ENCODE measurements at places on chromosomes 16 and 17. TPM values are rescaled to one million over a fixed set of nuclear protein-coding genes. Genes with fewer than 3 reads are reported as not detected.

CNGB1 gene
- total RNA-seq = not detected

SRL gene
- not detected for total RNA-seq

TSPAN10 gene
- total RNA-seq = 0.22 TPM

PMFBP1 gene
- total RNA-seq = 1.2 TPM

NECAB2 gene
- not detected for total RNA-seq

ABCA10 gene
- 0.45 TPM for total RNA-seq

KAT7 gene
- 61.2 TPM for total RNA-seq

CHD9NB gene
- not detected for total RNA-seq

- no peak for DNase-seq
Observed at GRCh38 chr17:36923814-36924221, 13.5 kb upstream of the LHX1 start.

GRCh38 chr16:48602356-48603014 is 7.5 kb downstream of the N4BP1 start:
- DNase-seq = no peak

GRCh38 chr16:53358884-53359283 is 75.4 kb upstream of the RBL2 start:
- DNase-seq = no peak

GRCh38 chr17:79800325-79801155 is 3.7 kb upstream of the CBX8 start:
- DNase-seq = peak; percentile 87

DNA sequence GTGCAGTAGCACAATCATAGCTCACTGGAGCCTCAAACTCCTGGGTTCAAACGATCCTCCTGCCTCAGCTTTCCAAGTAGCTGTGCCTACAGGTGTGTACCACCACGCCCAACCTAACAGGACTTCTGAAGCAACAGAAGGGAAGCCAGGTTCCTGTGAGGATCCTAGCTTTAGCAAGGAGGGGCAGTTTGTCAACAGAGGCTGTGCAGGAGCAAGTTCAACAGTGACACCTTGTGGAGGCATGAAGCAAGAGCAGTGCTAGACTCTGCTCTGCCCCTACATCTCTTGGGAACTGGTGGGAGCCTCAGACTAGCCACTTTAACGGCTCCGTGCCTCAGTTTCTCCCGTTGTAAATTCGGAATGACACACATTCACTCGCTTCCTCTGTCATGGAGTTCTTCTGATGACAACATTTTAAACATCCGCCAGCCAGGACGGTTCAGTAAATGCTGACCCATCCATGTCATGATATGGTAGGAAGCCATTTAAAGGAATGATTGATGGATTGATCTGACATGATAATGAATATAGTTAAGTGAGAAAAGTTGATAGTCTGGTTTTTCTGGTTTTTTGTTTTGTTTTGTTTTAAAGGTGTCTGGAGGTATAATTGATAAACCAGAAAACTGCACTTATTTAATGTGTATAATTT is 218.7 kb downstream of the MRTFB start:
- peak; percentile 50 for DNase-seq

DNA sequence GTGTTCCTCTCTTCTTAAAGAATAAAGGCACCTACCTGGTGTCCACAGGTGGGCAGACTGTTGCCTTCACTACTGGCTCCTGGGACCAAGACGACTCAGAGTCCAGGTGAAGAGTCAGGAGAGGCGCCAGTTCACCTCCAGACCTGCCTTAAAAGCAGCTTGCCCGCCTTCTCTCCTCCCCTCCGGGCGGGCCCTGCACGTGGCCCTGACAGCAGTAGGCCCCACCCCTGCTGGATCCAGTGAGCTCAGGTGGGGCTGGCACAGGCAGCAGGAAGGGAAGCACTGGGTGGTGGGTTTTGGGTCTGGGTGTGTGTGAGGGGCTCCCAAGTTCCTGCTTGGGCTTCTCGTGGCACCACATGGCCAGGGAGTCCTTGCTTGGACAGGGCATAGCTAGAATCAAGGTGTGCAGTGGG is at the start of gene TNS4:
Gene TNS4 (minus strand): TSS at position 125 of the 413 bp plus-strand sequence. CDS start 5,198 bp downstream, outside the sequence.
- no peak for DNase-seq

GRCh38 chr16:71407731-71408130 is 34.1 kb downstream of the TLE7 start:
- no peak for DNase-seq

DNA sequence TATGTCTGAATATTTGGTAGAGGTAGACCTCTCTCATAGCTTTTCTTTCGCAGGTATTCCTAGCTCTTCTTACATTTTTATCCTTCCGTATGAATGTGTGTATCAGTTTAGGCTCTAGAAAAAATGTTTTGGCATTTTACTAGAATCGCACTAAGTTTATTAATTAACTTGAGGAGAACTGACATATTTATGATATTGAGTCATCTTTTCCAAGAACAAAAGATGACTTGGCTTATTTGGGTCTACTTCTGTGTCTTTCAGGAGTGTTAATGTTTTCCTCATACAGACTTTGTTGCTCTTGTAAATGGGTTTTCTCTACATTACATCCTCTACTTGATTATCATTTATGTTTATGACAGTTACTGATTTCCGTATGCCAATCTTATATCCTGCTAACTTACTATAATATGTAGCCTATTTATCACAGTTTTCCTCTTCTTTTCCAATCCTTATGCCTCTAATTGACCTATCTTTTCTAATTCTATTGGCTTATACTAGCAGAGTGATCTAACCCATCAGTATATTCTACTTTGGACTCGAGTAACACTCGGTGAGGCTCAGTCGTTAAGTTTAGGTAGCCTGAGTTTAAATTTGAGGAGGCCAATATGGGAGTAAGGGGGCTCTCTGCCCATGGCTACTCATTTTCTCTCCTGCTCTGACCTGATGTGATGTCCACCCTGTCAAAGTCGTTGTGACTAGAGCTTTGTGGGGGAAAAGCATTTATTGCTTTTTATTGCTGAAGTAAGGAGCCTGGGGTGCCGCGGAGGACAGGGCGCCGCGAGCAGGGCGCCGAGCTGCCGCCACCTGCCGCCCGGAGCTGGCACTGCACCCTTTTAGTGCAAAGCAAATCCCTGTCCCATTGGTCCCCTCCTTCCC is 20.0 kb downstream of the ST6GALNAC1 start:
- peak; percentile 83 for DNase-seq

DNA sequence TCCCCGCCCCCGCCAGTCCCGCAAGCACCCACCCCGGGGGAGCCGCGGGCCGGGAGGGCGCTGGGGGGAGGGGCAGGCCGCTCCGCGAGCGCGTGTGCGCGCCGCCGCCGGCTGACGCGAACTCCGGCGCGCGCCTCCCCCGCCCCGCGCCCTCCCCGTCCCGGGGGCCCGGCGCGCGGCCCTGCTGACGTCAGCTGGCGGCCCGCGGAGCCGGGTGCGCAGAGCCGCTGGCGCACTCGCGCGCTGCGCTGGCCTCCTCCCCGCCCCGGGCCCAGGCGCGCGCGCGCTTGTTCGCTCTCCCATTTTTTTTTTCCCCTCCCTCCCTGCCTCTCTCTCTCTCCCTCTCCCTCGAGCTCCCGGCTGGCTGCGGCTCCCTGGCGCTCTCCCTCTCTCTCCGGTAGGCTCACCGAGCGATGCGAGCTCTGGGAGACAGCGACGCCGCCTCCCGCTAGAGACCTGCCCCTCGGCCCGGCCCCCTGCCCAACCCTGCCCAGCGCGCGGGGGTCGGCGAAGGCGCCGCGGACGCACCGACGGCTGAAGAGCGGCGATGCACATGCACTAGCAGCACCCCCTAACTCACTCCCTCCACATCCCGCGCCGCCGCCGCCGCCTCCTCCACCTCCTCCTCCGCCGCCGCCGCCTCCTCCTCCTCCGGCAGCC is at the start of gene GNAO1:
Gene GNAO1 (plus strand): TSS at position 334 of the 660 bp plus-strand sequence. CDS start 747 bp downstream, outside the sequence.
- DNase-seq = peak; percentile 56

DNA sequence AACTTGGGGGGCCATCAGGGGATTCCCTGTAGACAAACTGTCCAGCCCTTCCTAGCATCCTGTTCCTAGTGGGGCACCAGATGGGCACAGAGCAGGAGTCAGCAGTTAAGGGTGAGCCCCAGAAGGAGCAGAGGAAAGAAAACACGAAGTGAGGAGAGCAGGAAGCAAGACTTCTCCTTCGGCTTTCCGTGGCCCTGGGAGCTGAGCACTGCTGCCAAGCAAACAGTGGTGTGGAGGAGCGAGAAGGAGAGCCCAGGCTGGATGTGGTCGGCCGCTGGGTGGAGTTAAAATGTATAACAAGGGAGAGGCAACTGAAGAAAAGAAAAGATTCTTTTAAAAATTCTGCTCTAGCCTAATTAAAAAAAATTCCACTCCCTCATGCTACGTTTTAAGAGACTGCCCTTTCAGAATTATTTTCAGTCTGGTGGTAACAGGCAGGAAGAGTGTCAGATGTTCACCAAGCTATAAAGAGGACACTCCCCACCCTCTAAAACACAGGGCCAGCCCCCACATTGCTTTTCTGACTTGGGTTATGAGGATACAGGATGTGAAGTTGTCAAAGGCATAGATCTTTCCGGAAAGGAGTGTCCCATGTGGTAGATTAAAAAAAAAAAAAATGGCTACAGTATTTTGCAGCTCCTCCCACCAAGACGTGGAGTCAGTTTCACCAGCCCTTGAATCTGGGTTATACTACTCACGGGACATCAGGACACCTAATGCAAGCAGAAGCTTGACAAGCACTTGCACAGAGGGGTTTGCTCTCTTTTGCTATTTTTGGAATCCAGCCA is 74.9 kb upstream of the ZFHX3 start:
- DNase-seq = peak; percentile 23

GRCh38 chr17:7295230-7296180 is 1.1 kb upstream of the YBX2 start:
- no peak for DNase-seq

GRCh38 chr16:84517366-84517765 is 12.9 kb upstream of the MEAK7 start:
- DNase-seq = no peak

DNA sequence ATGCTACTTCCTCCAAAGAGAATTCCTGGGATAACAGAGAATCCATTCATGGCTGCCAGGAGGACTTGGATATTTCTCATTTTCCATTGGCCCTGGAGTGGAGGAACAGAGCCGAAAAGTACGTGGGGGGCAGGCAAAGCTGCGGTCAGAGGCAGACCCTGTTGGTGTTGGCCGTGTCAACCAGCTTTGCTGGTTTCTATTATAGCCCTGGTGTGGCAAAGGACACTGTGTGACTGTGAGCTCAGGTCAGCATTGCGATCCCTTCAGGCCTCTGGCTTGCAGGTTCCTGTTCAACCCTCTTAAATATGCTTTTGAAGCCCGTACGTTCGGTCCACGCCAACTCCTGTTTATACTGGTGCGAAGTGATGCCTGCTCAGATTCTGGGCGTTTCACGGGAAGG is 596.2 kb downstream of the MAF start:
- no peak for DNase-seq

GRCh38 chr16:47320546-47321310 is 140.1 kb downstream of the ITFG1 start:
- no peak for DNase-seq

DNA sequence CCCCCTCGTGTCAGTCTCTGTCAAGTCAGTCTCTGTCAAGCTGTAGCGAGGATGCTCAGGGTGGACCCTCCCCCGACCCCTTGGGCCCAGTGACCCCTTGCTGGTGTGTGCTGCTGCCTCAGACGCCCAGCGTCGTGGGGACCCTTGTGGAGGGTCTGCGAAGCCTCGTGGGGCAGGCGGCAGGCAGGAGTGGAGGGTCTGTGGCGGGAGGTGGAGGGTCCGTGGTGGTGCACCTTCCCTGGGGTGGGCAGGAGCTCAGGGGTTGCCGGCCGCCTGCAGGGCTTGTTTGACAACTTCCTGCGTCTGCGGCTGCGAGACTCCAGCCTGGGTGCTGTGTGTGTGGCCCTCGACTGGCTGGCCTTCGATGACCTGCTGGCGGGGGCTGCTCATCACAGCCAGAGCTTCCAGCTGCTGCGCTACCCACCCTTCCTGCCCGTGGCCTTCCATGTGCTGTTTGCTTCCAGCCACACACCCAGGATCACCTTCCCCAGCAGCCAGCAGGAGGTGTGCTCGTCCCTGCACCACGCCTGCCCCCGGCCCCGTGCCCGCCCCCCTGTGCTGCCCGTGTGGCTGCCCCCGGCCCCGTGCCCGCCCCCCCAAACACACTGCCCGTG is 5.6 kb downstream of the GNG13 start:
- no peak for DNase-seq

DNA sequence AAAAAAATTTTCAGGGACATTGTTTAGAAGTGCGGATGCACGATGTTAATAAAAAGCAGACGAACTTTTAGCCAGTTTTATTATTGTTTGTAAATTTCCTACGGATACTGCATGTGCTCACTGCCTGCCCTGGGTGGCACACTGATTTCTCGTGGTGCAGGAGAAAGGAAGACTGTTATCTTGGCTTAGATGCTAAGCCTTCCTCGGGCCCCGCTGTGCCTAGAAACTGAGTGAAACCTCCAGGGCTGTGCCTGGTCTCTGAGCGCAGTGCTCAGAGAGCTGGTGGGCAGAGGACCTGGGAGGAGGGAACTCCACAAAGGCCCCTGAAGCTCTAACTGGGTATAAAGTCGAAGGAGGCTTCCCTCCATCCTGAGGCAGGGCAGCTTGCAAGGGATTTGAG is 35.4 kb upstream of the TNRC6C start:
- no peak for DNase-seq

- DNase-seq = no peak
Observed at GRCh38 chr17:4503283-4504025, 4.8 kb downstream of the SPNS2 start.

DNA sequence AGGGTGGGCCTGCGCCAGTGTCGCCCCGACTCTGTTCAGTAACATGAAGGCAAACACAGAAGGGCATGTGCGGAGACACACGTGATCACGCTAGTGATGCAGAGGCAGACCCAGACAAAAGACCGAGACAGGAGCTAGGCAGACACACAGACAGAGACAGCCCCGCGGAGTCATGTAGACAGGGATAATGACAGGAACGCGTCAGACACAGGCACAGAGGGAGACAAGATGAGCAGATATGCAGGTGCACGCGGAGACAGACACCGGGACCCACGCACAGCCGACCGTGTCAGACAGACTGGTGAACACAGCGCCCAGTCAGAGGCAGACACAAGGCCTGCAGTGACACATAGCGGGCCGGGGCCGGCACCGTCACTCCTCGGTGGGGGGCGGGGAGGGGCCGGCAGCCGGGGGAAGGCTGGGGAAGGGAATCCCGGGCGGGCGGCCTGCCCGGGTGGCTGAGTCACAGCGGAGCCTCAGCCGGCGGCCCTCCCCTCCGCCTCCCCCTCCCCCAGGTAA is 7.4 kb downstream of the KDM6B start:
- peak; percentile 94 for DNase-seq

GRCh38 chr17:2954898-2955445 is 108.4 kb downstream of the OR1D5 start:
- DNase-seq = no peak

- DNase-seq = peak; percentile 82
Observed at GRCh38 chr17:39231591-39232551, 6.1 kb upstream of the STAC2 start.

GRCh38 chr16:73230651-73231050 is 182.7 kb upstream of the ZFHX3 start:
- DNase-seq = no peak

DNA sequence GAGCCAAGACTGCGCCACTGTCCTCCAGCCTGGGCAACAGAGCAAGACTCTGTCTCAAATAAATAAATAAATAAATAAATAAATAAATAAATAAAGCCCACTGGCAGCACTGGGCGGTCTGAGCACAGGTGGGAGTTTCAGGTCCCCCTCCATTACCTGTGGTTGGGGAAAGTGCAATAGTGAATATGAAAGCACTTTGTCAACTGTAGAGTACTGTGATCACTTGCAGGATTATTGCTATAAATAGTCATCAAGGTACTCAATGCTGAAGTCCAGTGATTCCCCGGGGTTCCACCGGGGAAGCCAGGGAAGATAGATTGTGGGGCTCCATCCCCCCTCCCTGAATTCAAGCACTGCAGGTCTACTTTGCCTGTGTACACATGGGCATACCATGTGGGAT is 42.7 kb upstream of the CPNE2 start:
- DNase-seq = no peak

GRCh38 chr17:69702078-69702477 is 287.6 kb downstream of the MAP2K6 start:
- DNase-seq = no peak
